ENCODE measurements at places on chromosomes 2 and 18.

GRCh38 chr18:10916865-10917264 lies 232.5 kb downstream of the PIEZO2 start:
- H3K36me3 ChIP-seq = no peaks in the 10 kb centered on the region
- no peaks in the 10 kb centered on the region for H3K27me3 ChIP-seq
- H3K4me3 ChIP-seq = no peak overlapping the region
- DNase-seq = no peak

GRCh38 chr2:86673986-86674670 lies 46.0 kb upstream of the RMND5A start:
- H3K27ac ChIP-seq = no peak overlapping the region
- no peaks in the 10 kb centered on the region for H3K4me1 ChIP-seq
- H3K27me3 ChIP-seq = no peaks in the 10 kb centered on the region
- no peak for DNase-seq

DNA sequence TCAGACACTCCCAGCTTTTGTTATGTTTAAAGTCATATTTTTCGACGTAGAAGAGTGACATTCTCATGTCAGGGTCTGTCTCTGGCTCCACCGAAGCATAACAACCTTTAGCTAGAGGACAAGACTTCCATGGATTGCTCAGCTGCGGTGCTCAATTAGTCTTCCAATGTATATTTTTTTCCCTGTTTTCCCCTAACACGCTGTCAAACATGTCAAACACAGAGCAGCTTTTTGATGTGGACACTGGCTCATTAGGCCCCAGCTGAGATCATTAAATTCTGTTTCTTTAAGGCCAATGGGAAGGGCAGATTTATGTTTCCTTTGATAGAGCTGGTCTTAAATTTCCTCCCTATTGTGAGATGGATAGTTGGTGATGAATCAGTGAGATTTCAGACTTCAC lies 525.4 kb downstream of the PIK3C3 start:
- H3K36me3 ChIP-seq = no peaks in the 10 kb centered on the region
- no peaks in the 10 kb centered on the region for H3K27me3 ChIP-seq
- no peak overlapping the region for H3K27ac ChIP-seq
- H3K4me1 ChIP-seq = no peaks in the 10 kb centered on the region
- DNase-seq = no peak
- H3K4me3 ChIP-seq = no peak overlapping the region

GRCh38 chr2:20430035-20430434 lies 16.8 kb upstream of the RHOB start:
- H3K27me3 ChIP-seq = no peaks in the 10 kb centered on the region
- DNase-seq = peak; percentile 17
- H3K4me1 ChIP-seq = no peaks in the 10 kb centered on the region
- H3K27ac ChIP-seq = no peak overlapping the region
- H3K4me3 ChIP-seq = no peak overlapping the region

- H3K4me1 ChIP-seq = no peaks in the 10 kb centered on the region
- no peaks in the 10 kb centered on the region for H3K27me3 ChIP-seq
- no peak overlapping the region for H3K27ac ChIP-seq
- H3K4me3 ChIP-seq = no peak overlapping the region
- DNase-seq = no peak
- H3K36me3 ChIP-seq = no peaks in the 10 kb centered on the region
Observed at GRCh38 chr18:46283268-46283667, 179.1 kb downstream of the HAUS1 start.

GRCh38 chr18:8056723-8057122 lies 489.6 kb downstream of the PTPRM start:
- no peak overlapping the region for H3K27ac ChIP-seq
- no peaks in the 10 kb centered on the region for H3K27me3 ChIP-seq
- no peak for DNase-seq
- H3K36me3 ChIP-seq = no peaks in the 10 kb centered on the region
- H3K4me1 ChIP-seq = peaks cover 16% of the 10 kb centered on the region
- no peak overlapping the region for H3K4me3 ChIP-seq

DNA sequence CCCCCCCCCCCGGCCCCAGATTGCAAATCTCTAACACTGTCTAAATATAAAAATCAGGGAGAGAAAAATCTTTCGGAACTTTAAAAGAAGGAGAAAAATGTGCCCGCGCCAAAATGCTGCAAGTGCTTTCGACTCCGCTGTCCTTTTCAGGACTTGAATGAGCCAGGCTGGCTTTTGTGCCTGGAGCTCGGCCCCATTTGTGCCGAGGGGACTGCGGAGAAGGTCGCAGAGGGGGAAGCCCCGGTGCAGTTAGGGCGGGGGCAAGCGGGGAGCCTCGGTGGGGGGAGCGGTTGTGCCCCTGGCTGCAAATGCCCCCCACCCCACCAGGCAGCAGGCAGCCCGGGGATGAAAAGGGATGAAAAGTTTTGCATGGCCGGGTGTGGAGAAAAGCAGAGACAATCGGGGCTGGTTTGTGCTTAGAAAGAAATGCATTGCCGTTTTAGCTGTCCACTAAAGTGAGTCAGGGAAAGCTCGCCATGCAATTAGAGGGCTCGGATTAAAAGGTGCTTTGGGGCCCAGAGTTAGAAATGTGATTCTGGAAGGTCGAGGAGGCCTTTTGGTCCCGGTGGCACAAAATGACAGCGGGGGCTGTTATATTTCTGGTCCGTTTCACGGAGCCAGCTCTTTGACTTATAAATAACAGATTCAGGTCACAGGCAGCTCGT lies 1.6 kb downstream of the INHBB start:
- H3K27ac ChIP-seq = peak overlapping the region; percentile 62
- peaks cover 13% of the 10 kb centered on the region for H3K36me3 ChIP-seq
- DNase-seq = no peak
- peaks cover 45% of the 10 kb centered on the region for H3K4me1 ChIP-seq
- H3K27me3 ChIP-seq = no peaks in the 10 kb centered on the region
- H3K4me3 ChIP-seq = peak overlapping the region; percentile 78

GRCh38 chr2:129909651-129910418 lies 69.6 kb upstream of the RAB6C start:
- H3K36me3 ChIP-seq = no peaks in the 10 kb centered on the region
- peaks cover 8% of the 10 kb centered on the region for H3K27me3 ChIP-seq
- no peak overlapping the region for H3K4me3 ChIP-seq
- no peaks in the 10 kb centered on the region for H3K4me1 ChIP-seq

- H3K27ac ChIP-seq = peak overlapping the region; percentile 8
- no peaks in the 10 kb centered on the region for H3K27me3 ChIP-seq
- no peaks in the 10 kb centered on the region for H3K36me3 ChIP-seq
- peak overlapping the region; percentile 23 for H3K4me3 ChIP-seq
- no peaks in the 10 kb centered on the region for H3K4me1 ChIP-seq
- peak; percentile 66 for DNase-seq
Observed at GRCh38 chr2:229980431-229981184, 58.3 kb downstream of the FBXO36 start.

- H3K4me3 ChIP-seq = no peak overlapping the region
- H3K4me1 ChIP-seq = peaks cover 6% of the 10 kb centered on the region
- DNase-seq = no peak
- no peaks in the 10 kb centered on the region for H3K27me3 ChIP-seq
- no peak overlapping the region for H3K27ac ChIP-seq
Observed at GRCh38 chr2:46669996-46670793, 190.8 kb downstream of the TMEM247 start.

GRCh38 chr2:72165792-72166191 lies 18.1 kb upstream of the CYP26B1 start:
- no peaks in the 10 kb centered on the region for H3K4me1 ChIP-seq
- H3K36me3 ChIP-seq = no peaks in the 10 kb centered on the region
- H3K27ac ChIP-seq = no peak overlapping the region
- no peak overlapping the region for H3K4me3 ChIP-seq

GRCh38 chr2:144999071-144999875 lies 479.4 kb upstream of the ZEB2 start:
- peak overlapping the region; percentile 56 for H3K27ac ChIP-seq
- H3K4me3 ChIP-seq = no peak overlapping the region
- peak; percentile 35 for DNase-seq

DNA sequence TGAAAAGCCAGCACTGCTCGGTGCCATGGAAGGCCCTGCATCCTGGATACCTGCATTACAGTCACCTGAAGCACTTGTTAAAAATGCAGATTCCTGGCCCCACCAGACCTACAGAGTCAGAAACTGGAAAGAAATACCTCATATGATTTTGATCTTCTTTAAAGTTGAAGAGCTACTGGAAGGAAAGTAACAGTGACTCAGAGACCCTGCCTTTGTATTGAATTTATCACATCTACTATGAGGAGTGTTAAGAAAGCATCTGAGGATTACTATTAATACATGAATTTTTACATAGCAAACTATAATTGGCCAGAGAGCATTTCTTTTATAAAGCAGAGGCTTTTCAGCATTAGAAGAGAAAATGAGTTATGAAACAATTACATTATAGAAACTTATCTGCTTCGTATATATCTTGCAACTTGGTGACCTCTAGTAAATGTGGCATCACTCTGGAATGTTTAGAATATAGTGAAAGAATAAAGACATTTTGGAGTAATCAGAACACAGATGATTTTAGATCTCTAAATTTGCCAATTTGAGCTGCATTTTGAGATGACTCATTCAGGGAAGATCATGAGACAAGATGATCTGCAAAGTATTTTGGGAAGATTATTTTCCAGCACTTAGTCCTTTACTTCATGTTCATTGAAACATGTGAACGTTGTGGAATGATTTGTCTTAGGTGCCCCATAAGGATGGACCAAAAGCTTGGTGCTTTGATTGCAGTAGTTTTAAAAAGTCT lies 12.2 kb downstream of the PTPRM start:
- H3K4me3 ChIP-seq = no peak overlapping the region
- H3K36me3 ChIP-seq = no peaks in the 10 kb centered on the region
- no peaks in the 10 kb centered on the region for H3K4me1 ChIP-seq
- no peak for DNase-seq

DNA sequence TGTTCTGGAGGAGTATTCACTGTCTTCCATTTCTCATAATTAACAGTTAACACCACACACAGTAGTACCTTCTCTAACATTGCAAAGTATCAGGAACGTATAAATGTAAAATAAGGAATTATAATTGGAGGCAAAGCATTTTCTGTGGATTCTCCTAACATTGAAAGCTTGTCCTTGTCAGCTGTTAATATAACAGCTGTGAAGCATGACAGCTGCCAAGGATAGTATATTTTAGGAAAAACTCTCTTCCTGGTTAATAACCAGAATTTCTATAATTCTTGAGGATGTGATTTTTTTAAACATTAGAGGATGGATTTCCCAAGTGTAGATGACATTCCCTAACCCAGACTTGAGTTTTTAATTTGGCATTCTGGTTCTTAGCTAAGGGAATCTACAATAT lies 110.3 kb downstream of the EPC2 start:
- H3K36me3 ChIP-seq = no peaks in the 10 kb centered on the region
- H3K4me1 ChIP-seq = no peaks in the 10 kb centered on the region
- DNase-seq = no peak
- no peaks in the 10 kb centered on the region for H3K27me3 ChIP-seq

- H3K36me3 ChIP-seq = no peaks in the 10 kb centered on the region
- no peaks in the 10 kb centered on the region for H3K27me3 ChIP-seq
- H3K27ac ChIP-seq = no peak overlapping the region
- no peaks in the 10 kb centered on the region for H3K4me1 ChIP-seq
Observed at GRCh38 chr2:83172841-83173240, 1286.2 kb downstream of the SUCLG1 start.

DNA sequence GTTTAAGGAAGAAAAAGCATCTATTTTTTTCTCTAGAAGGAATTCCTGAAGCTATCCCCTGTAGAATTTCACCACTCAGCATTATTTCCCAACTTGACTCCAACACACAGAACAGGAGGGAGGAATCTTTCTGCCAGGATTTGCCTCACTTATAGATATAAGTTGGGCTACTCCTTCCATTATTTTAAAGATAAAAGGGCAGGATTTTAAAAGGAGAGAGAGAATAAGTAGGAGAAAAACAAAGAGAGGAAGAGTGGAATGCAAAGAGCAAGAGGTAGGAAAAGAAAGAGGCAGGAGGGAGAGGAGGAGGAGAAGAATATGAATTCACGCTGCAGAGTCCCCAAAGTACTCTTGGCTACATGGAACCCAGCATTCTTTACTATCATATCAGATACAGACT lies 182.5 kb downstream of the TCF4 start:
- H3K4me1 ChIP-seq = peaks cover 13% of the 10 kb centered on the region
- H3K36me3 ChIP-seq = no peaks in the 10 kb centered on the region
- H3K4me3 ChIP-seq = no peak overlapping the region
- peak overlapping the region; percentile 56 for H3K27ac ChIP-seq
- H3K27me3 ChIP-seq = no peaks in the 10 kb centered on the region

DNA sequence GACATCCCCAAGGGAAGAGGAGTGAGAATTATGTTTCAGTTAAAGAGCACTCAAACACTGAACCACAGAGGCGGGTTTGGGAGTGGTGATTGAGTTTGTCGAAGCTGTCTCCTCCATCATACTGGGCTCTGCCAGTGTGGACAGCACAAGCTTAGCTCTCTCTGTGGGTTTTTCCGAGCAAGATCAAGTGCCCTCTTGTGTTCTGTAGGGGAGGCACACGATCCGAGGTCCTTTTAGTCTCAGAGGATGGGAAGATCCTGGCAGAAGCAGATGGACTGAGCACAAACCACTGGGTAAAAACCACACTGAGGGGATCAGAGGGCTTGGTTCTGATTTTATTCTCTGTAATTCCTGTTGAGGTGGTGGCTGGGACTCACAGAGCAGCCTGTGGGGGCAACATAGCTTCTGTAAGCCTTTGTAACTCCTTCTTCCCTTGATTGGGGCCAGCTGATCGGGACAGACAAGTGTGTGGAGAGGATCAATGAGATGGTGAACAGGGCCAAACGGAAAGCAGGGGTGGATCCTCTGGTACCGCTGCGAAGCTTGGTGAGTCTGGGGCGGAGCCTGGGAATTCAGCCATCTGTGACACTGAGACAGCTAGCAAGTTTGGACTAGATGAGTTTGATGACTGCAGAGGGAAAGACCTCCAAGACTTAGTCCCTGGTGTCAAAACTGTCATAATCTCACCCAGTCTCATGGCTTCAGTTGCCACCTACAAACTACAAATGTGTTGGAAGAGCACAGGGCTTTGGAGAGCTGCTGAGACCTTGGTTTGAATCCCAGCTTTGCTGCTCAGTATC lies 2.0 kb downstream of the NAGK start:
- DNase-seq = no peak
- H3K36me3 ChIP-seq = peaks cover 32% of the 10 kb centered on the region
- H3K4me3 ChIP-seq = no peak overlapping the region
- no peaks in the 10 kb centered on the region for H3K27me3 ChIP-seq

DNA sequence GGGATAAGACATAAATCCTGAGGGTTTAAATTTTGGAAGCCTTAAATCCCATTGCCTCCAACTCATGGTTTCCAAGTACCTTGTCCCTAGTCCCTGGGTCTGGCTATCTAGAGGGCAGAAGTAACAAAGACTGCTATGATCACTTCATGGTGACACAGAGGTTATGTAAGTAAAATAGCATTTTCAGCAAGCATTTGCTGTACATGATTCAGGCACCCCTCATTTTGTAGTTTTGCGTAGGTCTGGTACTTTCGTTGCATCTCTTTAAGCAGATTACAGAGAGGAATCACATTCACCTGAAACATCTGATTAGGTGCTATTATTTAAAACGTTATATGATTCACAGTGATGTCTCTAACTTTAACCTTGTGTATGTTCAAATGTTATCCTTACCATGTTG lies 480.1 kb downstream of the XIRP2 start:
- H3K27me3 ChIP-seq = no peaks in the 10 kb centered on the region
- no peaks in the 10 kb centered on the region for H3K36me3 ChIP-seq
- no peaks in the 10 kb centered on the region for H3K4me1 ChIP-seq
- no peak overlapping the region for H3K27ac ChIP-seq
- DNase-seq = no peak

Data from tibial artery (tissue), 4 donors.